ENCODE measurements at places on chromosomes 12 and 14.

DNA sequence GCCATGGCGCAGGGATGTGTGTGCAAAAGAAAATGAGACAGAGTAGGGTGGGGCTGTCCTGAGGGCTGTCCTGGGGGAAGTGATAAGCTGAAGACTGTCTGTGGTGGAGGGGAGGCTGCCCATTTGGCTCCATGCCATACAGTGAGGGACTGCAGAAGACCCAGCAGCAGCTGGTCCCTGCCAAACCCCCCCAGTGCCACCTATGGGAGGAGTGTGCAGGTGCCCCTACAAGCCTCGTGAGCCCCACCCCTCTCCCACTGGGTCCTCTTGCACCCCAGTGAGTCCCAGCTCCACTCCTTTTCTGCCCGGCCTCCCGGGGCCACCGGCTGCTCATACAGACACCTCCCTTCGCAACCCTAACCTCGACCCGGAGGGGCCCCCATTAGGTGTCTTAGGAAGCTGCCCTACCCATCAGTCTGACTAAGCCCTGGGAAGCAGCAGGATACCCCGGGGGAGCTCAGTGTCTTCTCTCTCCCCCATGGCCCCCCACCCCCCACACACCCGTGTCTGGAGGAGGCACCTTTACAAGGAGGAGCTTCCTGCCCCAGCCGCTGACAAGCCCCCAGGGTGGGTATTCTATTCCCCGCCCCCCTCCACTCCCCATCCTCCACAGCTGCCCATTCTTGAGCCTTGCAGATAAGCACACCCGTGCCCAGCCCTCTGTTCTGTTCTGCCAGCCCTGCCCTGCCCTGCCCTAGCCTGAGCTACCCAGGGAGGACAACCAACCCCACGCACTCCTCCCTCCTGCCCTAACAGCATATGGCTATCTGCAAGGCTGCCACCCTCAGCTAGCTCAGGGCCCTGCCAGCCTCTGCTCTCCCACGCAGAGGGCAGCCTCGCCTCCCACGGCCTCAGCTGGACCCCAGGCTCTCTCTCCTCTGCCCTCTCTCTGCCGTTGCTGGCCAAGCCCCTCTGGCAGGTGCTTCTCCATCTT lies 41.9 kb downstream of the SLC6A12 start:
- no peak for DNase-seq

GRCh38 chr12:96152164-96152563 lies 42.0 kb upstream of the ELK3 start:
- DNase-seq = no peak

DNA sequence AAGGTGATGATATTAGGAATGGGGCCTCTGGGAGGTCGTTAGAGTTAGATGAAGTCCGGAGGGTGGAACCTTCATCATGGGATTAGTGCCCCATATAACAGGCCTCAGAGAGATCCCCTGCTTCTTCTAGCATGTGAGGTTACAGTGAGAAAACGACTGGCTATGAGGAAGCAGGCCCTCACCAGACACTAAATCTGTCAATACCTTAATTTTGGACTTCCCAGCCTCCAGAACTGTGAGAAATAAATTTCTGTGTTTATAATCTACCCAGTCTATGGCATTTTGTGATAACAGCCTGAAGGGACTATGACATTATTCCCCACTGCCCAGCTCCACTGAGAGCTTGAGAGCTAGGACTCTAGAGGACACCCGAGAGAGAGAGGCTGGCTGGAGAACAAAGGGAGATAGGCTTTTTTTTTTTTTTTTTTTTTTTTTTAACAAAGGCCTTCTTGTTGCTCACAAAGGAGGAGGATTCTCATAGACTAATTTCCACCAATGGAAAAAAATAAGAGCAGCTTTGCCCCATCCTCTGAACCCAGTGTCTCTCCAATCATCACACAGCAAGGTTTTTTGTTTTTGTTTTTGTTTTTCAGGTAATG lies 87.8 kb upstream of the EEA1 start:
- DNase-seq = no peak

GRCh38 chr12:11732715-11733114 lies 83.2 kb downstream of the ETV6 start:
- DNase-seq = no peak
